IMR-90 (cell line): ENCODE measurements at places on chromosomes 7 and 10.
A peak's percentile ranks its signal among the peaks of the same experiment; 100 is the strongest.

DNA sequence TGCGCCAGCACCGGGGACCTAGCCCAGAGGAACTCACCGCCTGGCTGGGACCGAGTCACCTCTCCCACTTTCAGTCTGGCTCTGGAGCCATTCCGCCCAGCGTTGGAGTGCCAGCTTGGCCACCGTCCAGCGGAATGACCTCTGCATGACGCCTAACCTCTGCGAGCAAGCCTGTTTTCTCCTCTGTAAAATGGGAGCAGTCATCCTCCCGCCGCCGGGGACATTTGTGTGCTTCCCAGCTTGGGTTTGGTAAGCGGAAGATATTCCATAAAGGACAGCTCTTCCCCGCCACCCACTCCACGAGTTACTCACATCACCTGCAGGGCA, 1.3 kb upstream of the ZCCHC24 start:
- no peak for DNase-seq

DNA sequence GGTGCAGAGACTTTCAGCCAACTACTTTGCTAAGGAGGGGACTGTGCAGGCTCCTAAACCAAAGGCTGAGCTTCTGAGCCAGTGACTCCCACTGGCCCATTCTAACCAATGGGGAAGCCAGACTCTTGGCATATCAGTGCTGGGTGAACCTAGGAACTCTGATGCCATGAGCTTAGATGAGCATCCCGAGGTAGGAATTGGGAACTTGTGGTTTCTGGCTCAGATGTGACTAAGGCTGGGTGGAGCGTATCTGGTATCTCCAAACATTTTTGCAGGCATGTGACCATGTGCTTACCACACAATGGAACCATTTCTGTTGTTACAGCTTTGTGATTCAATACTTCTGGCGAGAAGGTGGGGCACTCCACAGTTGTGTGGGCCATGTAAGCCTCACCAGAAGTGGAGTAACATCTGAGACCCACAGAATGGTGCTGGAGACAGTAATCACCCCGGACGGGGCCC, 2.5 kb upstream of the AVPI1 start:
- DNase-seq: peak; percentile 99

- DNase-seq: no peak
These were observed 729.8 kb downstream of the LRMDA start for GRCh38 chr10:76161301-76161582.

GRCh38 chr10:15168291-15168785, at the start of gene NMT2:
Gene NMT2, minus strand, starts transcription at chr10:15168693. Its CDS starts 81 bp downstream, at chr10:15168612.
- no peak for DNase-seq

- no peak for DNase-seq
These were observed 6.4 kb upstream of the PRKCQ start for GRCh38 chr10:6586501-6586900.

DNA sequence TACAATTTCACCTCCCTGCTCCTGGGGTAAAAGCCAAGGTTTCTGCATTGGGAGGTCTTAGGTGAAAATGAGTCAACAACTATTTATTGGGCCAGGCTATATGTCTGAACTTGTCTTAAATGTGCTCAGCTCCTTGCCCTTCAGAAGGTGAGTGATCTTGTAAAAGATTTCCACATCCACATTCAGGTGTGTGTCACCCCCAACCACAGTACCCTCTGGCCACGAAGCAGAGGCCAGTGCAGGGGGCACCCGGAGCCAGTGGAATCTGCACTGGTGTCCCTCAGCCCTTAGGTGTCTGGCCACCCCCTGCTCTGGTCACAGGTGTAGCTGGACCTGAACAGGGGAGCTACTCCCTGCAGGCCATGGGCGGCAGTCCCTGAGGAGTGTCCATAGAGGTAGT, 198.5 kb downstream of the PAXIP1 start:
- no peak for DNase-seq

GRCh38 chr10:15764892-15765454, 45.3 kb upstream of the ITGA8 start:
- DNase-seq: no peak

DNA sequence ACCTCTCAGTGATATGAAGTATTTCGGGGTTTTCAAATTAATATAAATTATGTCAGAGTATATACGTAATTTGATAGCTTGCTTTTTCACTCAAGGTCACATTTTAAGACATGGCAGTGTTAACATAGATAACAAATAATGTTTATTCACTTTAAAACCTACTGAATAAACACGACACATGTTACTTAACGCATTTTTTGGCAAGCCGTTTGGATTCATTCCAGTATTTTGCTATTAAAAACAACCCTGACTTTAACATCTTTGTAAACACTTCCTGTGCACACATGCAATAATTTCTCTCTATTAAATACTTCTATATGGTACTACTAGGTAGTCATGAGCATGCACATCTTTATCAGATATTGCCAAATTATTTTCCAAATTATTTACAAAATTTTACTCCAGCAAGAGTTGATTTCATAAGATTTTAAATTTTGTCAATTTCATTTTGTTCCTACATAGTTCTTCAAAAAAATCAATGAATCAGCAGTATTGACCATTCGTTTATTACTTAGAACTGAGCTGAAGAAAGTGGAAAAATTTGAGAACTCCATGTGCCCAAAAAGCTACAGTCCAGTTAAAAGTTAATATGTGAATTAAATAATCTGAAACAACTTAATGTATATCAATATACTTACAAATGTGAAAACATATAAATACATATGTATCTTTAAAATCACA, 26.8 kb upstream of the THSD7A start:
- DNase-seq: no peak

DNA sequence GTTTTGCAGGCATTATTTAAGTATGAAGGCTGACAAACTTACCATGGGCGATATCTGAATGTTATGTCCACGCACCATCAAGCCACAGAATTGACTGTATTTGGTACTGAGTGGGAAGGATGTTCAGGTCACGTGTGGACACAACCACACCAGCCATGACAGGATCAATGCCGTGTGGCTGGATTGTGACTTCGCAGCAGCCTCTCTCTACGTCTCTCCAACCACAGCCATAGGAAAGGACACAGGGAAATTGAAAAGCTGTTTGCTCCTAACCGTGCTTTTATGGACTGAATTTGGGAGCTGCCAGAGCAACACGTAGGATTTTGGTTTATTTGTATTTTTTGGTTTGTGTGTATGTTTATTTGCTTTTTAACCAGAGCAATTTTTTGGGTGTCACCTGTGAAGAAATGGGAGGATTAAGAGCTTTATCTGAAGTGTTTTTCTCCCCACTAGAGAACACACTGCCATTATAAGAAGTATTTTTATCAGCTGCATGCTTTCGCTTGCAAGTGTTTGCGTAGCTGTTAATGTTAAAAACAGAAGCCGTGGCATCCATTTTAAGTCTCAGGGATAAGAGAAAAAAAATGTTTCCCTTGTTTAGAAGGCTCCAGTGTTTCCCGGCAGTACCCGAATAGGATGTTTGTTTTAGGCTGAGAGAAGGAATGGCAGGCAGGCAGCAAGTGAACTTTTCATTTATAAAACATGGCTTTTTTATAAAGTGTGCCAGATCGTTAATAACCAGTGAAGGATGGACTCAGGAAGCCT, 401.1 kb upstream of the NFE2L3 start:
- no peak for DNase-seq

DNA sequence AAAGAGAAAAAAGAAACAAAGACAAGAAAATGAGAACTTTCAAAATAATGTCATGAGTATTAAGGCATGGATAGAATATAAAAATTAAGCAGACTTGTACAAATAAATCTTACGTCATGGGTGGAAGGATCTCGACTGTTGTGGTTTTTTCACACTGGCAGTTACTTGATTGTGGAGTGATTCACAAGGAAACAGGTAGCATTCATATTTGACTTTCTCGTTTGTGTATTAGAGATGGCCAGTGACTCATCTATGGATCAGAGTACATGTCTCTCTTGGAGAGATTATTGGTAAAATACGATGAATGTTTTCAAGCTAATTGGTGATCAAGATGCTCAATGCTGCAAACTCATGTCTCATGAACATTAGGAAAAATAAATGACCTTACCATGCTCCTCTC, 564.3 kb downstream of the GATA3 start:
- DNase-seq: no peak

DNA sequence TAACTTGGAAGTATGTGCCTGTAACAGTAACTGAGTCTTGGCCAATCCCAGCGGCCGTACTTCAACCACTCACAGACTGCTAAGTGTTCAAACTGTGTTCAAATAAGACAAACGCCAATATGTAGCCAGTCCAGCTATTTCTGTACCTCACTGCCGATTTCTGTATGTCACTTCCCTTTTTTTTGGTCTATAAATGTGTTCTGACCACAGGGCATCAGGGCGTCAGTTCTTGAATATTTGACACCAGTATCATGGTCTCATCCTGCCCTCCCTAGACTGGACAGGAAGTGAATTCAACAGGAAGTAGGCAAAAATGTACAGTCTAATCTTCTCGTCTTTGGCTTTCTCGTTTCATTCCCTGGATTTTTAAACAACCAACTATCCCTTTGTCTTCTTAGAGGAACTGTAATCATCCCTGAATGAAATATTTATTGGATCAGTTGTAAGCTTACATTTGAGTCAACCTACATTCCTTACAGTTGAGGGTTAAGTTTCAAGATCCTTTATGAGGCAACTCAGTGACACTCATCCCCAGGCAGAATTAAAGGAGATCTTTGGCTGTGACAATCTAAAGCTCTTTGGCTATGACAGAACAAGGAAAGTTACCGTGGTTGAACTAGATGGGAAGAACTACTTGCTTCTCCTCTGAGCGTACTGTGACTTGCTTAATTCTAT, 232.7 kb downstream of the NSUN6 start:
- peak; percentile 82 for DNase-seq

GRCh38 chr10:32446536-32447406, 831 bp downstream of the CCDC7 start:
- DNase-seq: peak; percentile 22

GRCh38 chr10:132897516-132898381, 44.6 kb downstream of the CFAP46 start:
- DNase-seq: no peak

DNA sequence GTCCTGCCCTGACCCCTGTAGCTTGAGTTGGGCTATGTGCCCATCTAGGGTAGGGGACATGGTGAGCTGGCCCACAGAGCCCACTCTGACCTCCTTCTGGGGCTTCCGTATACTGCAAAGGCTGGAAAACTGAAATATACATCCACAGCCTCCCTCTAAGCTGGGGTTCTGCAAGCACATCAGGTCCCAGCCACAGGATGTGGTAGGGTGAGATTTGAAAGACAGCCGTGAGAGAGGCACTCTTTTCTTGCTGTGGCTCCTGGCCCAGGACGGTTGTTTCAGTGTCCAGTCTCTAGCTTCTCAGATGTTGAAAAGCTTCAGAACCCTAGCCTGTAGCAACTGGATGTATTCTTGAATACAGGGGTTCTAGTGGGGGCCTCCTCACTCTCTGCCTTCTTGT, 60.1 kb upstream of the ADRB1 start:
- no peak for DNase-seq

GRCh38 chr10:27225011-27225590, 15.5 kb downstream of the ACBD5 start:
- no peak for DNase-seq

DNA sequence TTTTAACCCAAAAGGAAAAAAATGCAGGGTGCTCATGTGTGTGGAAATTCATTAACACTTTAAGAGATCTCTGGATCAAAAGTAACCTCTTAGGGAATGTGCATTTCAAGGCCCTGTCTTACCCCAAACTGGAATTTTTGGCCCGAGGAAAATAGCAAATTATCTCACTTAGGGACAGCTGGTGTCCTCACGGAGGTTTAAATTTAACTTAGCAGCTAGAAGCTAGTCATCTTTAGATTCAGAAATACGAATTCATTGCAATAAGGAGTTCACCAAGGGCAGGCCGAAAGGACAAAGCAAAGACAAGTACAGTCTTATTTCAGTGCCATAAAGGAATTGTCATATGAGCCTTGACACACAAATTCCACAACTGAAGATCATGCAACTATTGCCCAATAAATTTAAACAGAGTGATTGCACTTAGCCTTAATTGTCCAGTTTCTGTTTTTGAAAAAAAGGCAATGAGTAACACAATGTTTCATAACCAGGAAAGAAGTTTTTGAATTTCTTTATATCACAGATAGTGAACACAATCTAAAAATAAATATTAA, 22.4 kb upstream of the SEMA3C start:
- peak; percentile 75 for DNase-seq

- DNase-seq: no peak
These were observed 92.9 kb downstream of the XRCC2 start for GRCh38 chr7:152583006-152583405.

GRCh38 chr7:159218170-159218569, 73.5 kb upstream of the VIPR2 start:
- no peak for DNase-seq

- peak; percentile 74 for DNase-seq
These were observed 145.4 kb upstream of the ASAH2 start for GRCh38 chr10:50396491-50397311.

DNA sequence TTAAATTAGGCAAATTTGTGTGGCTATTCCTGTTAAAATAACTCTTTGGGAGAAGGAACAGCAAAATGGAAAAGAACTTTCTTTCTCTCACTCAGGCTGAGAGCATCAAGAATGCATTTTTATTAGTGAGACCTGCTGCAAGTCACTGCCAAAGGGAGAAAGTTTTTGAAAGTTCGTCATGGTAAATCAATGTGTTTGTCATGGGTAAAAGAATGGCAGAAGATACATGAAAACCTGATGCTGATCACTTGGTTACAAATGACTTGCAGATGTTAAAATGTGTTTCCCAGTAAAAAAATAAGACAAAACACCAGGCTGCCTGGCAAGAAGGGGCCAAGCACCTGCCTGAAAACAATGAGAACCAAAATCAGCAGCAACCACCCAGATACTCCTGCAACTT, 484.7 kb upstream of the NRP1 start:
- DNase-seq: no peak

GRCh38 chr7:30775992-30776391, 4.8 kb downstream of the MINDY4 start:
- DNase-seq: no peak

DNA sequence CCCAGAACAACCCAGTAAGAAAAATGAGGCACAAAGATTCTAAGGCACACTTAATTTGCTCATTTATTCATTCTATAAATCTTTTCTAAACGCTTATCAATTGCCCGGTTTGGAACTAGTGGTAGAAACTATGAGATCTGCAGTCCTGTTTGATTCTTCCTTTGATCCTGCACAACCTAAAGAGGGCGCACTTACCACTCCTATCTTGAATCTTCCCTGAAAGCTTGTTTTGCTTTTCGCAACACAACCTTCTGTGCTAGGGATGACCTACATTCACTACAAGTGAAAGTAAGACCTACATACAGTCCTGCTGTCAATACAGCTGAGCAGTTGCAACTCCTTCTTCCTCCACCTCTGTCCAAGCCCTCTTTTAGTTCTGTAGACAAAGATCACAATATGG, 12.6 kb upstream of the ARL4A start:
- DNase-seq: peak; percentile 61

DNA sequence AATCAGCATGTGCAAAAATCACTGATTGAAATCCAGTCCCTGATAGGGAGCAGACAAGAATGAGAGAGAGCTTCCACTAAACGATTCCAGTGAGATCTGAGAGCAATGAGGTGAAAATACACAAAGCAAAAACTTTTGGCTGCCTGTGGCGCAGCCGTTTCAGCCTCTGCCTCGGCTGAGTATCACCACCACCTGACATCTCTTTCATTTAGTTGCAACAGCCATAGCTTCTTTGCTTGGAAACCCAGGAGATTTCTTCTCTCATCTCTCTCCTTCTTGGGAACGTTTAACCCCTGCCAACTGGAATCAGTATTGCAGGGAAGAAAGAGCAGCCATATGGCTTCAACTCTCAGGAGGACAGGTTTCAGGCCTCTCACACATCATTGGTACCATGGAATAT, 237.3 kb upstream of the AGK start:
- no peak for DNase-seq
